Gastroesophageal sphincter (tissue), 4 donors: ENCODE measurements at places on chromosomes 7 and 10.

DNA sequence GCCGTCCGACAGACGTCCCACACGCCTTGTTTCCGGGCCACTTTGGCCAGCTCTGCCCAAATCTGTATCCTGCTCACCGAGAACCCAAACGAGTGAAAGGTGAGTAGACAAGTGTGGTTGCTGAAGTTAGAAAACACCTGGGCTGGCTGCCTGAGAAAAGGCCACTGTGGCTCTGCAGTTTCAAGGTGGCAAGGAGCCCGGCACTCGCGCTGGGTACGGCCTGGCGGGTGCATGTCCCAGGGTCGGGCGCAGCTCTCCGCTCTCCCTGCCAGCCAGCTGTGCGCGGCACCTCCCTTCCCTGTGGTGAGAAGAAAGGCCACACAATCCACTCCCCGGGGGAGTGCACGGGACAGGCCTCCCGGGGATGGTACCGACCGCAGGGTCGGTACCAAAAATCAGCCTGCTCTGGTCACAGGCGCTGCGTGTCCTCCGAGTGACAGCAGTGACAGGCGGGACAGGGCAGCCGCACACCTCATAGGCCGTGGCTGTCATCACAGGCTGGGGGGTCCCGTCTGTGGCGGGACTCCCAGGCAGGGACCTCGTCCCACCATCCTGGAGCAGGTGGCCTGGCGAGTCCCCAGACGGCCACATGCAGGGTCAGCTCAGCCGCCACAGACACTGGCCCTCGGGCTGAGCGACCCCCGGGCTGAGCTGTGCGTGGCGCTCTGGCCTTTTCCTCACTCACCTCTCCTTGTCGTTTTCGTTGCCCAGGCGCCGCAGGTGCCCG lies 22.8 kb downstream of the CFAP46 start:
- no peak for ATAC-seq

DNA sequence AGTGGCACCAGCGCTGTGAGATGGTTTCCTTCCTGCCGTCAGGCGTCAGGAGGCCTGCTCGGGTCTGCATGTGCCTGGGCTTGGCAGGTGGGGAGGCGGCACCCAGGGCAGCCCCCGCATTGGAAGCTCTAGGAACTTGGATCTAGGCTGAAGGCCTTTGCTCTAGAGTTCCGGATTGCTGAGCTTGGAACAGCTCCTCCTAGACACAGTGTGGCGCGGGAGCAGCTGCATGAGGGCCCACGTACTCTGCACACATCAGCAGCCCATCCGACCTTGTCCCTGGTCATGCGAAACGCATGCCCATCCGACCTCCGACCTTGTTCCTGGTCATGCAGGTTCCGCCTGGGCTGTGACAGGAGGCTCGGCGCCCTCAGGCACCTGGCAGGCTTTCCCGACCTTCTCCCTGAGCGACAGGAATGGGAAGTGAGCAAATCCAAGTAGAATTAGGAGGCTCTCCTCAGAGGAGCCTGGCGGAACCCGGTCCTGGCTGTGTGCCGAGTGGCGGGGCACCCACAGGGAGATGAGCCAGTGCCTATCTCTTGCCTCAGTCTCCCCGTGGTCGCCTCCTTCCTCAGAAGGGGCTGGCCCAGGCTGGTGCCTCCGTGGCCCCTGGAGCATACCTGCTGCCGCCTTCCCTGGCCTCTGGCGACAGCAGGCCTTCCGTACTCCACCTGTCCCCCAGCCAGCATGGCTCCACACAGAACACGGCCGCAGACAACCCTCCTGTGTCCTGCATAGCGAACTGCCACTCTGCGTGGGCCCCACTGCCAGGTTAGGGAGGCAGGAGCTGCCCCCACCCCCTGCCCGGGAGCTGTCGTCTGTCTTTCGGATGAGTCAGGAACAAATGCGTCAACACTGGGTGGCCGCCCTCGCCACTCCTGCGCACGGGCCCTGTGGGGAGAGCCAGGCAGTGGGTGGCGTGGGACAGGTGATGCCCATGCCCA lies 12.0 kb downstream of the GET4 start:
- no peak for ATAC-seq

DNA sequence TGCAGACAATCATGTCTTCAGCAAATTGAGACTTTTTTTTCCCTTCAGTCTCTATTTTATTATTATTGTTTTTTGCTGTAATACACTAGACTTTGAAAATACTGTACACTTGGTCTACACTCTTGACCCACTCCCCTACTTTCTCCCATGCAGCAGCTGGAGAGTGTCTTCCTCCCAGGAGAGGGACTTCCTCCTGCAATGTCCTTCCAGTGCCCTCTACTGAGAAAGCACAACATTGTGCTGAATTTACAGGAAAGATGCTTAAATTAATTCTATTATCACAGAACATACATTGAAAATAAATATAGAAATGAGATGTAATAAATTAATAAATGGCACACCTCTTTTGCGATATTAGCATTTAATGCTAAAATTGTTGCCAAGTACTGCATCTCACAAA lies 411.3 kb downstream of the CCSER2 start:
- no peak for ATAC-seq

GRCh38 chr10:76191336-76191735 lies 759.9 kb downstream of the LRMDA start:
- no peak for ATAC-seq

DNA sequence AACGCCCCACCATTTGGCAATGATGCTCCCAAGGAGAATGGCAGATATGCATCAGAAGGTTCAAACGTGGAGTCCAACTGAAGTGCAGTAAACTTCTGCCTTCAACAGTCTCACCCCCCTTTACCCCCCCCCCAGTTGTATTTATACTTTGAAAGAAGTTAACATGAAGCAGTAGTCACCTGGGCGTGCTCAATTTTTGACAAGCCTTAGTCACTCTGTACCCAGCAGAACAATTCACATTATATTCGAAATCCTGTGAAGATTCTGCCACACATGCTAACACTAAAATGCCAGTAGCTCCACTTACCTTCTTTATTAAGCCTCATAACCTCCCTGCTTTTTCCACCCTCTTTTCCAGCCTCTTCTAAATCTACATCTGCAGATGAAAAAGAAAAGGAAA lies 894 bp downstream of the ATXN7L1 start:
- no peak for ATAC-seq

GRCh38 chr7:24690251-24690650 lies 67.0 kb downstream of the GSDME start:
- no peak for ATAC-seq

DNA sequence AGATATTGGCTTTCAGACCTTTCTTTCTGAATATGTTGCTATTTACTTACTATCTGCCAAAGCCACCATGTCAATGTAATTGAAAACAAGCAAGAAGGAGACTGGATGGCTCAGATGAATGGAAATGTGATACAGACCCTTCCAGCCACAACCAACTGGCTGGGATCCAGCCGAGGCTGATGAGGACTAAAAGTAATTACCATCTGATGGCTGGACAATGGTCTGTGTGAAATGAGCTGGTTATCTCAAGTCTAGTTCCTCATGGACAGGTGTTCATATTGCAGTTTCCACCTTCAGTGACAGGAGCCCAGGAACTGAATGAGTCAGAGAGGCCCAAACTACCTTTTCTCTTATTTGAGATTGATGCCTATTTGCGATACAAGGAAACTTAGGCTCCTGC lies 267.5 kb downstream of the GATA3 start:
- ATAC-seq: no peak

DNA sequence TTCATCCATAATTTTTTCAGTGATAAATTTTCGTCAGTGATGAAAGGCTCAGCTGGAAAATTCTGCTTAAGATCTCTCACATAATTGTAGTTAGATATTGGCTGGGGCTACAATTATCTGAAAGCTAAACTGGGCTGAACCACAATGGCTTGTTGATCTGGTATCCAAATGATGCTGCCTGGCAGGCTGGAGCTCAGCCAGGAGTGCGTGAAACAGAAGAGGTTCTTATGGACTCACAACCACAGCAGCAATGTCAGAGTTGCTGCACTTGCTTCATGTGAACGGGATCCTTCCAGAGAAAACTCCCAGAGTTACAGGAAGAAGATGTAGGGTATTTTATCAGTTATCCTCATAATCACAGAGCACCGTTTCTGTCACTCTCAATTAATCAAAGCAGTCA lies 533.2 kb upstream of the POM121L12 start:
- no peak for ATAC-seq

DNA sequence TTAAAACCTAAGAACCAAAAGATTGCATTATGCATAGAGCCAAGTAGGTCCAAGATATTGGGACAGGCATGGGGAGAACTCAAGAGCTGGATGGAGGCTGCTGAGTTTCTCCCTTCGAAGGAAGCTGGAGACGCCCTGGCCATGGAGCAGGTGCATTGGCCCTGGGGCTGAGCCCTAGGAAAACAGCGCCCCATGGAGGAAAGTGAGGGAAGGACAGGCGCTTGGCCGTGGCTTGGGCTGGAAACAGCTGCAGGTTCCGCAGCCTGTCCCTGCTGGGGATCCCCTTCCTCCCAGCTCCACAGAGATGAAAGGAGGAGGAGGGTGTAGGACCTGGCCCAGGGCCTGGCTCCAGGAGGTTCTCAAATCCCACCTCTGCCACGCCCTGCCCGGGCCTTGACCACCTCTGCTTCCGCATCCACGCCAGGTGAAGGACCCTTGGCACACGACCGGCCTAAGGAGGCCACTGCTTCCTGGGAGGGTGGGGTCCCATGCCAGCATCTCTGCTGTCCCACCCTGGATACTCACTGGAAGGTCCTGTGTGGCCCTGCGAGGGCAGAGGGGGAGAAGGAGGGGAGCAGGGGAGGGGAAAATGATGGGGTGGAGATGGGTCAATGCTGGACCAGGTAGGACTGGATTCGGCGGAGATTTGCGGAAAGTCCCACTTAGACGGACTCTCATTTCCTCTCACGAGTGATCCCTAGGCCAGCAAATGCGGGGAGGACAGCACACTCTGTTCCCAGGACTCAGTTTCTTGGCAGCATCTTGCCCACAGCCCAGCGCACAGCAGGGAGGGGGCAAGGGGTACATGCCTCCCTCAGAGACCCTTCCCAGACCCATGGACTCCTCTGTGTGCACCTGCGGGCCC lies 258.6 kb upstream of the TCERG1L start:
- no peak for ATAC-seq

DNA sequence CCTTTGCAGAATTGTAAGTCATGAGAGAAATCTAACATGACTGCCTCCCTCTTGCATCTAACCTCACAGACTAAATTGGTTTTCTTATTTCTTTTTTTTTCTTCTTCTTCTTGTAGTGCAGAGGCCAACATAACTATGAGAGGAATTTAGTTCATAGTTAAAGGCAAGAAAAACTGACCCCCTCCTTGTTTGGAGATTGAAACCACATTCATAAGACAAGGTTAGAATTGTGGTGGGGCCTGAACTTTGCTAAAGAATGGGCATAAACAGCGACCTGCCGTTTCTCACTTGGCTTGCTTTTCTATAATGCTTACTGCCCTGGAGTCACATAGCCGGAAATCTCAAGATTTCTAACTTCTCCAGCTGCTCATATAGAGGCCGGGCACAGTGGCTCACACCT lies 2.4 kb upstream of the POLM start:
- ATAC-seq: no peak

DNA sequence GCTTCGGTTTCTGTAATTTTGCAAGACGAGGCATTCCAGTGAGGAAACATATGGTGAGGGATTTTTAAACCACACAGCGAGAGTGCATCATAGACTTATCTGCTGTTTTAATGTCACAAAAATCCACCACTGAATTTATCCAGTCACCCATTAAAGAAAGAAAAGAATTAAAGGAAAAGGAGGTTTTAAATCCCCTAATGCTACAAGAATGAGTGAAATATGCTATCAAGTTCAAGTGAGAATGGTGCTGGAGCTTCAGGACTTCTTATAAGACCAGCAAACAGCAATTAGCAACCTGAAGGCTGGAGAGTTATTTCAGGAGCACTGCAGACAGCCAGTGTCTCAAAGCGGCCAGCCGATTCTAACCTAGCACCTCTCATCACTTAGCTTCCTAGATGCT lies 439.1 kb upstream of the MGMT start:
- no peak for ATAC-seq

GRCh38 chr7:48741545-48741944 lies 182.8 kb upstream of the CDC14C start:
- ATAC-seq: no peak

DNA sequence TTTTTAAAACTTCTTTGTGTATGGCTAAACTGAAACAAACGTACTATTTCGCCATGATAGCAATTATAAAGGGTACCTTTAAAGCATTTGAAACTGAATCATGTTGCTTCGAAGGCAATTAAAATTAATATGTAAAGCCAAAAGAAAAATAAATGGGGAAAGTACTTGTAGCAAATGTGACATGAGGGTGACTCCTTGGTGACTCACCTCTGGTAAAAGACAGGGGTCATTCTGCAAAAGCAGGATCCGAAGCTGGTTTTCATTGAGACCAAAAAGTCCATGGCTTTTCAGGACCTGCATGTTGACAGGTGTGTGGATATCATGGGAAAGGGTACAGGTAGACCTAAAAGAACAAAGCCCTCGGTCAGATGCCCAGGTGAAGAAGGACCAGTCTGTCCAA lies 1.5 kb downstream of the ZC3HAV1L start:
- ATAC-seq: no peak

DNA sequence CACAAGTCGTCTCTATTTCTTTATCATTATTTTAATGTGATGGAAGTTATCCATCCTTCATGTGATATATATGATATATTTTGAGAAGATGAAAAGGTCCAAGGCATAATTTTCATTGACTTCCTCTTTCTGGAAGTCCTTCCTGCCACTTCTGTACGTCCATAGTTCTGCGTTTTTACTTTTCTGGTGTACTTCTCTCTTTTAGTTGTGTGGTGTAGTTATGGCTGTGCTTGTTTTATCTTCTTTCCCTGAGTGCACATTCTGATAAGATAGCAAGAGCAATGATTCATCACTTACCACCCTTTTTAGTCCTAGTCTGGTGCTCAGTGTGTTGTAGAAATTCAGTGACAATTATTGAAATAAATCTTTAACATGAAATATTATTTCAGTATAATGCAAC lies 231.3 kb upstream of the FERD3L start:
- no peak for ATAC-seq

- ATAC-seq: peak; percentile 69
These were observed 552 bp downstream of the SLC25A16 start for GRCh38 chr10:68526634-68527307.
